ENCODE measurements at places on chromosomes 5 and 9.
A peak's percentile ranks its signal among the peaks of the same experiment; 100 is the strongest.

- peaks cover 18% of the 10 kb centered on the region for H3K36me3 ChIP-seq
- DNase-seq = no peak
- no peak overlapping the region for H3K27ac ChIP-seq
Measured at GRCh38 chr9:114606068-114606467, 5.0 kb upstream of the TMEM268 start.

DNA sequence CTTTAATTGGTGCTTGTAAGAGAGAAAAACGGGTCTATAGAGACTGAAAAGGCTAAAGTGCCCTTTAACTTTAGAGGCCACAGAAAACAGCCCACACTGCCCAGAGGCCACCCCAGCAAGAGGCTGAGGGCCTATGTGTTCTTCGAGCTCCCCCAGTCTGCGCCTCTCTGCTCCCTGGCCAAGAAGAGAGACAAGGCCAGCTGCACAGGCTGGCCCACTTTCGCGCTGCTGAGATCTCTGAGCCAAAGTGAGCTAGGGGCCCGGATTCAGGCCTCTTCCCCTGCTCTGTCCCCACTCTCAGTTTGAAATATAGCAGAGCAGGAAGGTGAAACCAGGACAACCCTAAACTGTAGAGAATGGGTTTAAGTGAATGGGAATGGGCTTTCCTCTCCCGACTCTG lies 132.0 kb upstream of the TRIM32 start:
- no peak for DNase-seq
- no peak overlapping the region for H3K27ac ChIP-seq
- no peak overlapping the region for H3K4me3 ChIP-seq
- no peaks in the 10 kb centered on the region for H3K36me3 ChIP-seq

DNA sequence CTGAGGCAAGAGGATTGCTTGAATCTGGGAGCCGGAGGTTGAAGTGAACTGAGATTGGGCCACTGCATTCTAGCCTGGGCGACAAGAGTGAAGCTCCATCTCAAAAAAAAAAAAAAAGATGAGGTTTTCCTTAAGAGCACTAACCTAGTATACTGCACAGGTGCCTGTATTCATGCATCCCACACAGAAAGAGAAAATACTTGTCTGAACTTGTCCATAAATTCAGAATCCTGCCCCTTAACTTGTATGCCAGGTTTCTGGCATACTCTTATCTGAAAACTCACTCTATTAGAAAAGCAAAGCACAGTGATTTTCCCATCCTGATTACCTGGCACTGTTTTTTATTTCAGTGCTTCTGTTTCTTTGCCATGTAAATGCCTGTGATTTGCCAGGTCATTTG lies 125.3 kb upstream of the CDKN2B start:
- DNase-seq = no peak
- no peaks in the 10 kb centered on the region for H3K36me3 ChIP-seq
- no peaks in the 10 kb centered on the region for H3K4me1 ChIP-seq
- H3K27me3 ChIP-seq = peaks cover 53% of the 10 kb centered on the region
- no peak overlapping the region for H3K4me3 ChIP-seq

DNA sequence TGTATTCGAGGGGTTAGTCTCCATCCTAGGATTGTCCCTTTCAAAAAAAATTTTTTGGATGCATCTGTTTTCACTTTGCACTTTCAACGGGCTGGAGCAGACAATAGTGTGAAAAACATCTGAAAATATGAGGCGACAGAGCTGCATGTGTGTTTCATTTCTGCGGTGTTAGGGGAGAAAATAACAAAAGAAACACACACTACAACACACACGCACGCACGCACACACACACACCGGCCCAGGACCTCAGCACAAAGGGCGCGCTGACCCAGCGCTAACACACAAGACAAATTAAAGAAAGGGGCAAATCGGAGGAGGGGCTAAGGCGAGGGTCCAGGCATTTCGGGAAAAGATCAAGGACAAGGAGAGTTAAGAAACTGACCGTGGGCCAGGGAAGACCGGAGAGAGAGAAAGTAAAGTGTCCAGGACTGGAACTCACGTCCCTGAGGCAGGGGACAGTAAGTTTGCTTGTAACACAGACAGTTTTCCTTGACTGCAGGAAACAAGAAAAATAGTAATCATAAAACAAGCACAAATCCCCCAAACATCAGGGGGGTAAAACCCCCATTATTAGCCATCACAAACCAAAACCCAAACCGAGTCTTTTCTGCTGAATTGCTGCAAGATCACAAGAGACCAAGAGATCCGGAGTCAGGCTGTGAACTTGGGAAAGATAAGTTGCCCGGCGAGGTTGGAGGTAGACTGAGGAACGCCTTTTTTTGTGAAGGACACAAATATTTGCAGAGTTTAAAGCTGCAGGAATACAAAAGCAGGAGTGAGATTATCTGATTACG lies 302.1 kb downstream of the PARP8 start:
- DNase-seq = no peak
- H3K27ac ChIP-seq = no peak overlapping the region
- peaks cover 78% of the 10 kb centered on the region for H3K27me3 ChIP-seq
- H3K36me3 ChIP-seq = no peaks in the 10 kb centered on the region

GRCh38 chr5:123450640-123451039 lies 27.4 kb upstream of the CEP120 start:
- peaks cover 51% of the 10 kb centered on the region for H3K4me1 ChIP-seq
- no peak overlapping the region for H3K4me3 ChIP-seq
- DNase-seq = no peak

- no peaks in the 10 kb centered on the region for H3K27me3 ChIP-seq
- peak overlapping the region; percentile 86 for H3K27ac ChIP-seq
- no peaks in the 10 kb centered on the region for H3K36me3 ChIP-seq
Measured at GRCh38 chr9:91395553-91396471, 27.8 kb downstream of the NFIL3 start.

- no peak overlapping the region for H3K27ac ChIP-seq
- no peaks in the 10 kb centered on the region for H3K27me3 ChIP-seq
- H3K4me3 ChIP-seq = no peak overlapping the region
- H3K36me3 ChIP-seq = no peaks in the 10 kb centered on the region
- H3K4me1 ChIP-seq = no peaks in the 10 kb centered on the region
Measured at GRCh38 chr5:180013678-180014077, 57.9 kb downstream of the RNF130 start.

DNA sequence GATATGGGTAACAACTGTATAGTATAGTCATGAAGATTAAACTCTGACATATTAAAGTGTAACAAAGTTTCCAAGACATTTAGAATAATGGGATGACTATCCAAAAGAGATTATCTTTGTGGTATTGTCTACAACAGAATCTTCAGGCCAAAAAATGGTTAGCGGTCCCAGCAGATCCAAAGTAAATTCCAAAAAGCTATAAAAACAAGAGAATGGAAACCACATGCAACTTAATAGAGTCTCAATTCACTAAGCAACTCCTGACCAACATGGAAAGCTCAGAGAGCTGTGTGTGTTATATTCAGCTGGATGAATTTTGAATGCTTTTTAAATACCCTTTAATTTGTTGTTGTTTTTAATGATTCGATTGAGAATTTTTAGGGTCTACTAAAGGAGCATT lies 688.2 kb downstream of the CETN3 start:
- H3K4me3 ChIP-seq = no peak overlapping the region
- H3K36me3 ChIP-seq = no peaks in the 10 kb centered on the region
- H3K27me3 ChIP-seq = no peaks in the 10 kb centered on the region
- H3K4me1 ChIP-seq = no peaks in the 10 kb centered on the region

DNA sequence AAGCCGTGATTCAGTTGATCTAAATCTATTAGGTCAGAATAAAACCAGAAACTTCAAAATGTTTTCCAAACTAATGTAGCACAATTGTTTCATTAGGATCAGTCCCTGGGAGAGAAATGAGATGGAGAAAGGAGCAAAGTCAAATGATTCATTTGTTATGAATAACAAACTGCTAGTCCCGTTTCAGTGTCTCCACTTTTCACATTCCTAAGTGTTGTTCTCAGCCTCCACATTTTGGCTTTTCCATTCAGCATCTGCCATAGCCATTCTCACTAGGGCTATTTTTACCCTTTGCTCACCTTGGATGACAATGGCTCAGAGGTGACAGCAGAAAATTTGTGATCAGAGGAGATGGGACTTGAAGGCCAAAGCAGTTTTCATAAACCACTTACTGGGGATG lies 314.1 kb upstream of the KIF2A start:
- no peaks in the 10 kb centered on the region for H3K36me3 ChIP-seq
- no peaks in the 10 kb centered on the region for H3K4me1 ChIP-seq
- peaks cover 1% of the 10 kb centered on the region for H3K27me3 ChIP-seq
- no peak overlapping the region for H3K27ac ChIP-seq

GRCh38 chr9:4080921-4081895 lies 218.7 kb downstream of the GLIS3 start:
- H3K27me3 ChIP-seq = no peaks in the 10 kb centered on the region
- no peak overlapping the region for H3K27ac ChIP-seq
- H3K4me1 ChIP-seq = peaks cover 12% of the 10 kb centered on the region
- H3K4me3 ChIP-seq = no peak overlapping the region

- DNase-seq = no peak
- H3K36me3 ChIP-seq = no peaks in the 10 kb centered on the region
- no peak overlapping the region for H3K4me3 ChIP-seq
- H3K27me3 ChIP-seq = peaks cover 7% of the 10 kb centered on the region
- no peak overlapping the region for H3K27ac ChIP-seq
- H3K4me1 ChIP-seq = no peaks in the 10 kb centered on the region
Measured at GRCh38 chr9:8448226-8448625, 648.6 kb upstream of the DMAC1 start.

DNA sequence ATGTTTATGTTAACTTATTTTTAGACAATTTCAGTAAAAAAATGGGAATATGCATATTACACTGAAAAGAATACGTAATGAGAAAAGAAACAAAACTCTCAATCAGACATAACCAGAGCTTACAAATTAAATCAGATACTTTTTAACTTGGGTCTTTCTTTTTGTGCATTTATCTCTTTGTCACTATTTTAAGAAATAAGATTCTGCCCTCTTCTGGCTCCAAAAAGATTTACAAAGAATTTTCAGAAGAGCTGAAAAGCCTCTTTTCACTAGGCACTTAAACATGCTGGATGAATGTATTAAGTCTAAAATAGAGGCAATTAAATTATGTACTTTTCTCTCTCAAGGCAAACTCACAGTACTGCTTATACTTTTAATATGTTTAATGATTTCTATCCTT lies 55.5 kb downstream of the CEP120 start:
- H3K4me3 ChIP-seq = no peak overlapping the region
- no peaks in the 10 kb centered on the region for H3K4me1 ChIP-seq
- H3K27me3 ChIP-seq = no peaks in the 10 kb centered on the region
- no peak overlapping the region for H3K27ac ChIP-seq

GRCh38 chr9:16571127-16571802 lies 299.2 kb downstream of the BNC2 start:
- H3K4me1 ChIP-seq = no peaks in the 10 kb centered on the region
- no peaks in the 10 kb centered on the region for H3K27me3 ChIP-seq
- H3K4me3 ChIP-seq = no peak overlapping the region
- no peak for DNase-seq
- no peaks in the 10 kb centered on the region for H3K36me3 ChIP-seq

DNA sequence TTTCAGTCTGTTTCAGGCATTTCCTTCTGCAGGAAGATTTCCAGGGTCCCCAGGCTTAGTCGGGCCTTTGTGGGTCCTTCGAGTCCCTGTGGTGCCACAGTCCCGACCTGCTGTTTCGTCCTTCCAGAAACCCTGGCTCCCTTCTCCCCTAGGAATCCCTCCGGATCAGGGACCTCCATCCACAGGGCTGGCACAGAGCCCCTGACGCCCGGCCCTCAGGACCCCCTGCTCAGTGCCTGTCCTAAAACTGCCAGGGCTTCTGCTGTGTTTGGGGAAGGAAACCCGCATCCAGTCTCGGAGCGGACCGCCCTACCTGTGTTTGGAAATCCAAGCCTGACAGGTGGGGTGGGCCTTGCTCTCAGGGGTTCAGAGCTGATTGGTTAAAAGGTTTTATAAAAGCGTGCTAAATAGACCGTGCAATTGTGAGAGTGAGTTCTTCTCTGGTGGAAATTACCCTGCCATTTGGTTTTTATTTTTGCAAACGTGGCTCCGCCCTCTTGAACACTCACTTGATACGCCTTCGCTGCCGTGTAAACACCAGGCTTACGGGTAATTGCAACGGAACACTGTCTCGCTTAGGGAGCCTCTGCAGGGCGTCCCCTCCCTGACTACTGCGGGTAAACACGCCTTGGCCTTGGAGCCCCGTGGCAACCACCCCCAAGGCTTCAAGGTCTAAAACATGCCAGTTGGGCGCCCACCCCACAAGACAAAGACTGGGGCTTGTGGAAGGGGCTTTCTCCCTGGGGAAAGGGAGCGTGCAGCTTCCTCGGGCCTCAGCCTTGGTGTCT lies 121.2 kb downstream of the PHF2 start:
- peaks cover 2% of the 10 kb centered on the region for H3K27me3 ChIP-seq
- DNase-seq = no peak
- H3K36me3 ChIP-seq = no peaks in the 10 kb centered on the region
- H3K4me1 ChIP-seq = no peaks in the 10 kb centered on the region

GRCh38 chr5:144273232-144274027 lies 102.8 kb downstream of the KCTD16 start:
- no peak overlapping the region for H3K27ac ChIP-seq
- H3K27me3 ChIP-seq = no peaks in the 10 kb centered on the region
- no peak overlapping the region for H3K4me3 ChIP-seq
- DNase-seq = no peak

DNA sequence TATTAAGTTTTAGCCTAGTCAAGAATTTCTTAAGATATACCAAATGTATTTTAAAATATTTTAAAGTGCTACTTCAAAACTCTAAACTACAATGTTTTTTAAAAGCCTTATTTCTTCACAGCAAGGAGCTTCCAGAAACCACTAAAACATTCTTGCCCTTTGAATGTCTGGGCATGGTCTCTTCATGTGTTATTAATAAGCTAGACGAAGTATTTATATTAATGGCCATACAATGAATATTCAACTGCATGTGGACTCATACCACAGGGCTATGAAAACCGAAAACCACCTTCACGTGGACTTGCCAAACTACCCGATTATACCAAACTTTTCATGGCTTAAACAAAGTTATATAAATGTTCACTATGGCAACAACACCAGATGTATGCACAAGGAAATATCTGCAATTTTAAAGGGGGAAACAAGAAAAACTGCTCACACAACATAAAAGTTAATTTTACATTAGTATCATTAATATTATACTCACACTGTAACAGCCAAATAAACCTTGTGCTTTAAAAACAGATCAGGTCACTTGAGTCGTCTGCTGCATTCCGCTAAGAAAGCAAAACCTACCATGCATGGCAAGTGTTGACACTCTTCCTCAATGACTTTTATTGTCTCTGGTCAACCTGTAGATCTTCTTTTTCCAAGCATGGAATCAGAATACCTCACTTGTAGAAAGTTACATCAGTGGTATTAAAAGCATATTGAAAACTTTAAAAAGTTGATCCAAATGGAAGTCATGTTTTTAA lies 246.3 kb downstream of the BNC2 start:
- H3K4me3 ChIP-seq = no peak overlapping the region
- no peaks in the 10 kb centered on the region for H3K36me3 ChIP-seq
- no peaks in the 10 kb centered on the region for H3K4me1 ChIP-seq
- no peak overlapping the region for H3K27ac ChIP-seq

Measured in activated T-helper 2 cell treated with anti-CD3 and anti-CD28 coated beads, Interferon-gamma antibody, Interleukin-2, Interleukin-4, amounts not matched to agents 10 μg/mL and 5 μg/mL and 100 μg/mL, durations not matched to agents 14 hours and 24 hours and 36 hours (primary cell).